Pancreas (tissue), 10 donors: ENCODE measurements at places on chromosomes 2 and 18.
A peak's percentile ranks its signal among the peaks of the same experiment; 100 is the strongest.

GRCh38 chr2:95300450-95300849, 3.3 kb downstream of the KCNIP3 start:
- H3K27ac ChIP-seq, result no peak overlapping the region
- H3K36me3 ChIP-seq, result no peaks in the 10 kb centered on the region
- no peak overlapping the region for H3K4me3 ChIP-seq
- H3K27me3 ChIP-seq, result no peaks in the 10 kb centered on the region
- DNase-seq, result no peak
- H3K4me1 ChIP-seq, result peaks cover 20% of the 10 kb centered on the region

DNA sequence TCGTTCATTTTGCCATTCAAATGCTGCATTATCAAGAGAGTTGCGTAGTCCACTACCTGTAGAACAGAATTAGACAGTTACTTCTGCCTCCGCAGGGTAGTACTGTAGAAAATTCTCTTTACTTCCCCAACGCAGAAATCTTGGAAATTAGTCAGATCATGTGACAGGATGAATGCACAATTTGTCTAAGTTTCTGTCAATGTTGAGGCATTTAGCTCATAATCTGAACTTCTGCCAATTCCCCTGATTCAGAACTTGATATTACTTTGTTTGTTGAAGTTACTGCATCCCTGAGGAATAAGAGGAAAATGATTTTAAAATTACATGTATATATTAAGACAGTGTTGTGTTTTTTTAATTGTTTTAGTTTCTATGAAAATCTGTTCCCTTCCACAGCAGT, 83.4 kb downstream of the TTC27 start:
- no peak for DNase-seq
- H3K4me3 ChIP-seq, result no peak overlapping the region
- no peaks in the 10 kb centered on the region for H3K27me3 ChIP-seq

DNA sequence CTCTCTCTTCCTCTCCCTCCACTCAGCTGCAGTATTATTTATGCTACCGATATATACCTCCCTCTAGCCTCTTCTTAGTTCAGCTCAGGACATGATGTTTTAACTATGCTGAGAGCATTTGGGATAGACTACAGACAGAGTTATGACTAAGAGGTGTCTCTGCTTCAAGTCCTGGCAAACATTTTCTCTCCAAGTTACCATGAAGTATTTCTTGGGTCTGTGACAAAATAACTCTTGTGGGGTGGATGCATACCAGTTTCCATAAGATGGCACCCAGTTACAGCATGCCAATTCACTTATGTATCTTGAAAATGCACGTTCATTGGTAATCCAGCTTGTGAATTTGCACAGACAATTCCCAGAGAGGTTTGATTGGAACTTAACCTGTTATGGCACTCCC, 737.6 kb downstream of the SLC4A3 start:
- H3K4me3 ChIP-seq, result no peak overlapping the region
- H3K36me3 ChIP-seq, result no peaks in the 10 kb centered on the region
- no peaks in the 10 kb centered on the region for H3K27me3 ChIP-seq
- DNase-seq, result no peak
- no peak overlapping the region for H3K27ac ChIP-seq

- H3K4me3 ChIP-seq, result no peak overlapping the region
- no peak for DNase-seq
- H3K27me3 ChIP-seq, result no peaks in the 10 kb centered on the region
These were observed 64.8 kb downstream of the ARHGAP25 start for GRCh38 chr2:68799140-68800026.

DNA sequence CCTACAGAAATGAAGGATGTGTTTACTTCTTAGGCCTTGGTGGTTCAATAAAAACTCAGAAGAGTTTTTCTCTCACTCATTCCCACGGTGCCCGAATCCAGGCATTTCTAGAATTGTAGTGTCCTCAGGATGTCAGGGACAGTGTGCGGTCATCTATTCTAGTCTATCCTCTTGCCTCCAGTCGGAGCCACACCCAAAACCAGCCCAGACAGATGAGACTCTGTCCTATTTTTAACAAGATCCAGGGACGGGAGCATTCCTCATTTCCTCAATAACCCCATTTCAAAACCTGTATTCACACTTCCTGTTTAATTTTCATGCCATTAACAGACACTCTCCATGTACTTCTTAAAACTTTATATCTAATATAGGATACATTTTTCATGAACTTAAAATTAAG, 11.6 kb upstream of the RBMS1 start:
- no peak overlapping the region for H3K27ac ChIP-seq
- DNase-seq, result no peak
- H3K36me3 ChIP-seq, result no peaks in the 10 kb centered on the region
- no peak overlapping the region for H3K4me3 ChIP-seq
- no peaks in the 10 kb centered on the region for H3K4me1 ChIP-seq

GRCh38 chr2:43832457-43832856, 6.2 kb downstream of the ABCG5 start:
- no peak overlapping the region for H3K4me3 ChIP-seq
- no peak overlapping the region for H3K27ac ChIP-seq
- no peaks in the 10 kb centered on the region for H3K27me3 ChIP-seq
- no peaks in the 10 kb centered on the region for H3K36me3 ChIP-seq
- DNase-seq, result no peak

DNA sequence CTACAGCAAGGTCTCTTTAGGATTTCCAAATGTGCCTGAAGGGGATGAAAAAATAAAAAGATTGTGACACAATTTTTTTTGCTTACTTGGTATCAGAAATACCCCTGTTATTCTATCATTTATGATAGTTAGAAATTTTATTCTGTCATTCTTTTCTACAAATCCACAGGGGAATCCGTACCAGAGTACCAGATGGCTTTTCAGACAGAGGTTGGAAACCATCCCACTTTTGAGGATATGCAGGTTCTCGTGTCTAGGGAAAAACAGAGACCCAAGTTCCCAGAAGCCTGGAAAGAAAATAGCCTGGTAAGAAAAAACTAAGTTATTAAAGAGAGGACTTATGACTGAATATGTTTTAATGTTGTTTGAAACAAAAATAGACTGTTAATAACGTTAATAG, 92.6 kb upstream of the FAM117B start:
- H3K4me3 ChIP-seq, result no peak overlapping the region
- H3K27ac ChIP-seq, result no peak overlapping the region
- H3K27me3 ChIP-seq, result no peaks in the 10 kb centered on the region
- no peaks in the 10 kb centered on the region for H3K36me3 ChIP-seq

DNA sequence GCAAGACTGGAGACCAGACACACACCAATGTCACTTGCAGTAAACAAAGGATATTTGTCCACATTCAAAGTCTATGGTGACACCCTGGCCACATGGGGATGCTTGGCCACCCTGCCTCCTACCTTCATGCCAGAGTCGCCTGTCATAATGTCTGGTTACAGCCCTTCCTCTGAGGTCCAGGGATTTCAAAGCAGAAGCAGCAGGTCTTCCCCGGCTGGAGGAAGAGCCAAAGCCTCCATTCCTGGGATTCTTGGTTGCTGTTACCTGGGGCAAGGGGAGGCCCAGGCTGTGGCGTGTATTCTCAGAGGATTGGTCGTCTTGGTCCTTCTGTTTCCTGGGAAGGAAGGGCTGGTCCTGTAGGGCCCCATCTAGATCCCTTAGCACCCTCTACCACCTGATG, 2.3 kb upstream of the ALPP start:
- H3K27ac ChIP-seq, result no peak overlapping the region
- no peak overlapping the region for H3K4me3 ChIP-seq
- no peaks in the 10 kb centered on the region for H3K4me1 ChIP-seq
- H3K27me3 ChIP-seq, result no peaks in the 10 kb centered on the region
- H3K36me3 ChIP-seq, result no peaks in the 10 kb centered on the region

GRCh38 chr2:25215948-25216679, 47.7 kb upstream of the POMC start:
- no peaks in the 10 kb centered on the region for H3K4me1 ChIP-seq
- peak overlapping the region; percentile 50 for H3K4me3 ChIP-seq
- H3K27ac ChIP-seq, result peak overlapping the region; percentile 60
- peak; percentile 71 for DNase-seq

GRCh38 chr2:42572297-42573081, 4.1 kb downstream of the MTA3 start:
- no peak overlapping the region for H3K27ac ChIP-seq
- peaks cover 11% of the 10 kb centered on the region for H3K4me1 ChIP-seq
- no peak for DNase-seq
- H3K36me3 ChIP-seq, result no peaks in the 10 kb centered on the region
